ENCODE measurements at places on chromosomes 1 and 21.
A peak's percentile ranks its signal among the peaks of the same experiment; 100 is the strongest.

DNA sequence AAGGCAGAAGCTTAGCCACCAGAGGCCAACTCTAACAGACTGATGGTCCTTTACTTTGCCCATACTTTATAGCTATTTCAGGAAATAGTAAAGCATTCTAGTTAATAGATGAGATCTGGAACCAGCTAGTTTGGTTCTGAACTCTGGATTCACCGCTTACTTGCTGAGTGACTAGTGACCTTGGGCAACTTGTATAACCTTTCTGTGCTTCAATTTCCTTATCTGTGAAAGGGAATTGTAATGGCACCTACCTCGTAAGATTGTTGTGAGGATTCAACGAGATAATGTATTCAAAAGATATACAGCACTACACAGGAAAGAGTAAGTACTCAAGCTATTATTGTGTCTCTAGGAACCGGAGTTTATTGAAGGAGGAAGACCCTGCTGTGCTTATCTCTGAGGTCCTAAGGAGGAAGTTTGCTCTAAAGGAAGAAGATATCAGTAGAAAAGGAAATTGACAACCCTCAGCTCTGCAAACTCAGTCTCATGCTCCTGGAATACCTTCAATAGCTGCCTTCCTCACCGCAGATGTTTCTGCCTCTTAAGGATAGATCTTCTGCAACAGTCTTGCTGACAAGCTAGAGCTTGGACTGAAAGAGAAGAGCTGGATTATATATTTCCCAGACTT, 11.9 kb downstream of the MTFR1L start:
- no peak overlapping the region for H3K4me3 ChIP-seq
- peaks cover 3% of the 10 kb centered on the region for H3K36me3 ChIP-seq
- H3K4me1 ChIP-seq: peaks cover 9% of the 10 kb centered on the region
- no peaks in the 10 kb centered on the region for H3K27me3 ChIP-seq

GRCh38 chr21:31298618-31299269, 45.3 kb downstream of the TIAM1 start:
- no peak overlapping the region for H3K4me3 ChIP-seq
- no peak overlapping the region for H3K27ac ChIP-seq
- no peak for DNase-seq
- no peaks in the 10 kb centered on the region for H3K36me3 ChIP-seq
- no peaks in the 10 kb centered on the region for H3K4me1 ChIP-seq

- H3K27ac ChIP-seq: no peak overlapping the region
- peaks cover 20% of the 10 kb centered on the region for H3K36me3 ChIP-seq
- no peaks in the 10 kb centered on the region for H3K27me3 ChIP-seq
- no peak for DNase-seq
- H3K4me1 ChIP-seq: peaks cover 6% of the 10 kb centered on the region
These were observed 18.8 kb downstream of the MAP7D1 start for GRCh38 chr1:36174713-36175112.

GRCh38 chr1:24864370-24864777, 65.7 kb downstream of the RUNX3 start:
- no peak for DNase-seq
- no peak overlapping the region for H3K4me3 ChIP-seq
- H3K4me1 ChIP-seq: no peaks in the 10 kb centered on the region
- H3K27ac ChIP-seq: no peak overlapping the region
- no peaks in the 10 kb centered on the region for H3K27me3 ChIP-seq

GRCh38 chr1:53153752-53154151, 11.3 kb upstream of the SLC1A7 start:
- no peak for DNase-seq
- H3K4me3 ChIP-seq: no peak overlapping the region
- H3K27ac ChIP-seq: no peak overlapping the region
- no peaks in the 10 kb centered on the region for H3K27me3 ChIP-seq

- no peak overlapping the region for H3K27ac ChIP-seq
- H3K4me1 ChIP-seq: peaks cover 6% of the 10 kb centered on the region
- no peaks in the 10 kb centered on the region for H3K27me3 ChIP-seq
These were observed 71.8 kb downstream of the DISP3 start for GRCh38 chr1:11550664-11551283.

- DNase-seq: no peak
- H3K36me3 ChIP-seq: no peaks in the 10 kb centered on the region
- H3K4me3 ChIP-seq: no peak overlapping the region
- peaks cover 2% of the 10 kb centered on the region for H3K4me1 ChIP-seq
- no peak overlapping the region for H3K27ac ChIP-seq
These were observed 14.3 kb upstream of the S100A11 start for GRCh38 chr1:152050886-152051675.

DNA sequence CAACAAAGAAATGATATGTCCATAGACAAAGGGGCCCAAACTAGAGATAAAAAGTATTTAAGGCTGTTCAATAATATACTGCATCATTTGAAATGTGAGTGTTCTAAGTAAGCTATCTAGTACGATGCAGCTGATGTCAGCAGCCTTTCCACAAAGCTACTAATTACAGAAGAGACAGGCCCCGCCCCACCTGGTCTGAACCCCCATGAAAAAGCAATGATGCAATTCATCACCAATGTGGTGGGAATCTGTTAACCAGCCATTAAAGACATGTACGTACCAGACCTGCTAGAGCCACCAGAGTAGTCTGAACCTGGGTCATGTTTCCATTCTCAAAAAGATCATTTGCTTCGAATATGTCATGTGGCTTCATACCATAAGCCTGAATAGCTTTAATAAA, 25.1 kb downstream of the CNN3 start:
- H3K4me1 ChIP-seq: no peaks in the 10 kb centered on the region
- no peak for DNase-seq
- no peak overlapping the region for H3K4me3 ChIP-seq
- H3K27me3 ChIP-seq: no peaks in the 10 kb centered on the region
- H3K27ac ChIP-seq: no peak overlapping the region
- peaks cover 10% of the 10 kb centered on the region for H3K36me3 ChIP-seq

DNA sequence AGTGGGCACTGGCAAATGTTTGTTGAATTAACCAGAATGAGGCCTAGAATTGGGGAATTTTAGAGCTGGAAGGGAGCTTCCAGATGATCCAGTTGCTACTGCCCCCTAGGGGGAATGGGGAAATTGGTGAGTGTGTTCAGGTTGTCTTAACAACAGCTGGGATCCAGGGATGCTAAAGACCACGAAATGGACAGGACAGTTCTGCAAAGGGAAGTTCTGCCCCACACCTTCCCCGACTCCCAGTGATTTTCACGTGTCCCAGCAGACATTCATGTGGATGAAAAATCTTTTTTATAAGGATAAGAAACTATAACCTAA, 33.9 kb downstream of the TRIM62 start:
- H3K4me3 ChIP-seq: no peak overlapping the region
- no peak overlapping the region for H3K27ac ChIP-seq
- DNase-seq: peak; percentile 62
- H3K27me3 ChIP-seq: no peaks in the 10 kb centered on the region
- H3K36me3 ChIP-seq: no peaks in the 10 kb centered on the region

- no peaks in the 10 kb centered on the region for H3K36me3 ChIP-seq
- H3K4me1 ChIP-seq: no peaks in the 10 kb centered on the region
- DNase-seq: no peak
- no peaks in the 10 kb centered on the region for H3K27me3 ChIP-seq
These were observed 20.5 kb upstream of the SMYD3 start for GRCh38 chr1:246527402-246528088.

DNA sequence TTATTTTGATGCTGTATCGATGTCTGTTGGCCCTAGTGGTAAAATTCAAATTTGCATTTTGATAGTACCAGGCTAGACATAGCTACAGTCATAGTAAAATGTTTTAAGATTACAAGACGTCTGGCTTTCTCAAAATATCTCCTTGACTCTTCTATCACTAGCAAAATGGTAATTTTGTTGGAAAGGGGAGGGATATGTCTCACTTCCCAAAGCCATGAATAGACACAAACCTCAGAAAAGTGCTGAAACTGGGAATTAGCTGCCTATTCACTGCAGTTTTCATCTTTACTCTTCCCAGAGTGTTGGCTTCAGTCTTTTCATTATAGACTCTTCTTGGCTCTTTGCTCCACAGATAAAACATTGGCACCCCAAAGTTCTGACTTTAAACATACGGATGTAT, 1009.9 kb downstream of the ADGRL2 start:
- H3K27me3 ChIP-seq: no peaks in the 10 kb centered on the region
- no peak overlapping the region for H3K27ac ChIP-seq
- no peak for DNase-seq
